ENCODE measurements at places on chromosomes 11 and 22. TPM values are rescaled to one million over a fixed set of nuclear protein-coding genes. Genes with fewer than 3 reads are reported as not detected.

- DNase-seq, result no peak
Measured at GRCh38 chr11:95767498-95767897, 22.1 kb downstream of the FAM76B start.

GRCh38 chr11:47991266-47991830, 11.0 kb downstream of the PTPRJ start:
- no peak for DNase-seq

The ART1 gene
- total RNA-seq, result not detected

- no peak for DNase-seq
Measured at GRCh38 chr11:122209619-122210366, 93.8 kb upstream of the BLID start.

The ACO2 gene
- 108 TPM for total RNA-seq

The OR10G6 gene
- total RNA-seq, result not detected

DNA sequence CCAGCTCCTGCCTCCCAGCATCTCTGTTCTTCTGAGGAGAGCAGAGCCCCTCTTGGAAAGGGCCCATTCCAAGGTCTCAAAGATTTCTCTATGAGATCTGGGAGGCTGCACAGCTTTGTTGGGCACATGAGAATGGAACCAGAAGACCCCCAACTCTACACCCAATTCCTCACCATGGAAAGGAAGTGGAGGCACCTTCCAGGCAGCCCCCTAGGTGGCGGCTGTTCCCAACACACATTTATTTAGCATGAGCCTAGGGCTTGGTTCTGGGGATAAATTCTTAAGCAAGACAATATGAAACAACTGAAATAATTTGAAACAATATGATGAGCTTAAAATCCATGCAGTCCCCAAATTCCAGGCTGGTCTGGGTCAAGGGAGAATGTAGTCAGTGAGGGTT, 100.4 kb downstream of the TIMP3 start:
- DNase-seq, result no peak

DNA sequence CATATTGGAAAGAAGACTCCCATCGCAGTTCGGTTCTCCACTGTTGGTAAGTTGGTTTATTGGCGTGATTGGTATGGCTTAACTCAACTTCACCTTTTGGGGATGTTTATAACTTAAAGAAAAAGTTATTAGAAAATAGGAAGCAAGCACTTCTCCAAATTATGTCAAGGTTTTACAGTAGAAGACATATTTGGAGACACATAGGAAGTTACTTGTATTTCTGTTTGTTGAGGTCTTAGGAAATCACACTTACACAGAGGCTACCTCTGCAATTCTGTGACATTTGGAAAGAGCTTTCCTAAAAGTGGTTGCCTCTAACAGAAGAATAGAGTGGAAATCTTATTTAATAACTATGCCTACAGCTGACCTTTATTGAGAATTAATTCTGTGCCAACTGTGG, 12.3 kb downstream of the CAT start:
- DNase-seq, result no peak

- DNase-seq, result no peak
Measured at GRCh38 chr22:41286639-41287091, 678 bp upstream of the RANGAP1 start.

GRCh38 chr11:96063886-96064285, 140.0 kb upstream of the MTMR2 start:
- DNase-seq, result no peak

DNA sequence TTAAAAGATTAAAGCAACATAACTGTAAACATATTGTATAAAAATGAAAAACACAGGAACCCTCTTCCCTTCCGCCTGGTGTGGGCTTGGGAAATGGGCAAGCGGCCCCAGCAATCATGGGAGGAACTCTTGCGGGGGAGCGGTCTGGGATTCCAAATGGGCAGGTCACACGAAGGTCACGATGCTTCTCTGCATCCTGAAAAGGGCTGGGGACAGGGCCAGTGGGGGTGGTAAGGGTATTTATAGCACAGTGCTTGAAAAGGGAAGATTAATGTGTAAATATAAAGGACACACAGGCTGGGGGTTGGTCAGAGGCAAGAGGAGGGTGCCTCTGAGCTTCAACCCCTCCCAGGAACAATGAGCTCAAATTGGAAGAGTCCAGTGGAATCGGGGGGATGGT, 46.9 kb upstream of the OR4B1 start:
- no peak for DNase-seq

- DNase-seq, result no peak
Measured at GRCh38 chr22:30357236-30357570, 396 bp downstream of the CCDC157 start.

The TMPRSS5 gene
- 0.71 TPM for total RNA-seq

The TMEM45B gene
- total RNA-seq, result not detected

- no peak for DNase-seq
Measured at GRCh38 chr11:115269191-115269950, 234.8 kb downstream of the CADM1 start.

The GUCY1A2 gene
- total RNA-seq, result 0.10 TPM

The OR4A16 gene
- total RNA-seq, result not detected

DNA sequence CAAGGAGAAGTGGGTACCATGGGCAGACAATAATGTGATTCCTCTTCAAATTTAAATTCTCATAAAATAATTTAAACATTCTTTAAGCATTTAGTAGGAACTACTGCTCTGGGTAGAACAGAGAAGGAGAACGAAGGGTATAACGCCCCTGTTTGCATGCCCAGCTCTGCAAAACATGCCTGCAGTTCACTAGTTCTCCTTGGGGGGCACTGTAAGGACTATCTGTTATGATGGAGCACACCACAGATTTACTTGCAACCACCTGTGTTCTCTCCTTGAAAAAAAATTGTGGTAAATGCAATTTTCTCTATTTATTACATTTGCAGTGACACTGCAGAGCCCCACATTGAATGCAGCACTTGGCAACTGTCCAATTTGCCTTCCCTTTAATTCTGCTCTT, 100.3 kb downstream of the GUCY1A2 start:
- peak; percentile 18 for DNase-seq

DNA sequence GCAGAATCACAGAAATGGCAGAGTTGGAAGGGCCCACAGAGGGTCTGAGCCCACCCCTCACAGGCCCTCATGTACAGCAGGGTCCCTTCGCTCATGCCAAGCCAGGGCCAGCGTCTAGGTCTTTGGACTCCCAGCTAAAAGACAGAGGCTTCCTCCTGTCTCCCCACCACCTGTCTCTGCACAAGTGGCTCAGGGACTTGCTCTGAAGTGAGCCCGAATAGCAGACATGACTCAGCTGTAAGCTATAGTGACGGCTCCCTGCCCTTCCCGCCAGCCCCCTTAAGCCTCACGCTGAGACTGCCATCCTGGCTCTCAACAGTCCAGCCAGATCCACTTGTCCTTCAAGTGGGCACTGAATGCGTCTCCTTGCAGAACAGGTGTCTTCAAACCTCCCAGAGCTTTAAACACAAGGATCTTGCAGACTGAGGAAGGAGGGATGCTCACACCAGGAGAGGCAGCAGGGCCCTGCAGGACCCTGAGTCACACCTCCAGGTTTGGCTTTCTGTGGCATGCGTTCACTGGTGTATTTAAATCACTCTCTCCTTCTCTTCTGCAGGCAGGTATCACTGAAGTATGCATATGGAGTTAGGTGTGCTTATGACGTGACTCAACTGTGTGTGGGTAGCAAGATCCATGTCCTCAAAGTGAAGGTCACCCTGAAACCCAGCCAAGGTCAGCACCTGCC, 154.9 kb downstream of the CACNA1I start:
- DNase-seq, result no peak

DNA sequence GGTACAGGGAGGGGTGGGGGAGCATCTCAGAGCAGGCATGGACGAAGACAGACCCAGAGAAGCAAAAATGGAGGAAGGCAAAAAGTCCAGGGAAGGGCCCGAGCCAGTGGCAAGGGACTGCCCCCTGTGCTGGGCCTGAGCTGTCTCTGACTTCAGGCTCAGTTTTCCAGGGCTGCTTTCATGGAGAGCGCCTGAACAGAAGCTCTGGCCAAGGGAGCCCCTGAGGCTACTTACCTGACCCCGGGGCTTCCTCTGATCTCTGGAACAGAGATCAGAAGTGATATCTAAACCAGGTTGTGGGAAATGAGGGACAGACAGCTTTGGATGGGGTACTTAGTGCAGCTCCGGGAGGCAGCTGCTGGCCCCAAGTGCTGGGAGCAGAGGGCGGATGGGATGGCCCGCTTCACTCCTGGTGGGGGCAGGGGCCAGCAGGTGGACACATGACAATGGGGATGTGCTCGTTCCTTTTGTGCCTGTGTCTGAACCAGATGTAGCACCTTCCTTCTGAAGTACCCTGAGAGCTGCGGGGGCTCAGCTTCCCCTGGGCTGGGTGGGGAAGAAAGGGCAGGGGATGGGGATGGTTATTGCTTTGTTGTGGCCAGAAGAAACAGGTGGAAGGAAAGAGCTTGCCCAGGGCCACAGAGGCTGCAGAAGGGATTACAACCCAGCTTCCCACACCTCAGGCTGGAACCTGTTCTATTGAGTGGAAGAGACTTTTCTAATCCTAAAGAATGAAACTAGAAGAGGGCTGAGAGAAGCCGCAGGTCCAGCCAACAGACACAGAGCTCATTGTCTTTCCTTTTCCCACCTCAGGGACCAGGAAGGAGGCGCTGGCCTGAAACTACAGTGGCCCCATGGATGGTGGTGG, 5.7 kb downstream of the LRRC10B start:
- DNase-seq, result no peak

DNA sequence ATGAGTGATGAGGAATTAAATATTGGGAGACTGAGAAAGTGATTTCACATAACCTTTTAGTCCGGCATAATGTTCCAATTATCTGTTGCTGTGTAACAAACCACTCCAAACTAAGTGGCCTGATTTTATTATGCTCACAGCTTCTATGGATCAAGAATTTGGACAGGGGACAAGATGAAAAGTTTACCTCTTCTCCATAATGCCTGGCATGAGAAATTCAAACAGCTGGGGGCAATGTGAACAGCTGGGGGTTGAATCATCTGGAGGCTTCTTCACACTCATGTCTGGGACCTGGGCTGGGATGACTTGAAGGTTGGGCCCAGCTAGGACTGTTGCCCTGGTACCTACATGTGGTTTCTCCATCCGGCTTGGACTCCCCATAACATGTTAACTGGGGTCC, 99.4 kb upstream of the DRD2 start:
- DNase-seq, result no peak

GRCh38 chr22:27895600-27895999, 23.5 kb downstream of the PITPNB start:
- no peak for DNase-seq

- no peak for DNase-seq
Measured at GRCh38 chr11:121722431-121723245, 269.9 kb upstream of the SORL1-AS1 start.

GRCh38 chr11:64088162-64089026, 52.7 kb downstream of the FLRT1 start:
- peak; percentile 6 for DNase-seq

DNA sequence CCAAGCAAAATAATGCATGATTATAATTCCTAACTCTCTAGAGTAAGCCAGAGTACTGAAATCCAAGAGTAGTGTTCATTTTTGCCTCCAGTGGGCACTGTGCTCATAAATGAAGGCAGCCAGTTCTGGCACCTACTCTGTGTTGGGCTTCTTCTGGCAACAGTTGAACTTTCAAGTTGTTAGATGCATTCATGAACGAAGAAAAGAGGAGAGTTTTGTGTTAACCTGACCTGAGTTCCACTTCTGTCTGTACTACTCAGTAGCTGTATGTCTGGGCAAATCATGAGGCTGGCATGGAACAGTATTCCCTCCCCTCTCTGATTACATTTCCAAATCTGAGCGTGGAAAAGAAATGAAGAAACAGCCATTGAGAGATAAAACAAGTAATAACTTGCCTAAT, 20.3 kb upstream of the TENM4 start:
- DNase-seq, result peak; percentile 1

- DNase-seq, result no peak
Measured at GRCh38 chr22:35961480-35962295, 66.9 kb downstream of the RBFOX2 start.

The CATSPER1 gene
- 2.4 TPM for total RNA-seq

Measured in HCT116 (cell line).